ENCODE measurements at places on chromosomes 12 and 14. TPM values are rescaled to one million over a fixed set of nuclear protein-coding genes. Genes with fewer than 3 reads are reported as not detected.

The PTPRO gene
- not detected for polyA plus RNA-seq

- no peak for DNase-seq
These were observed 9.2 kb downstream of the SOS2 start for GRCh38 chr14:50222055-50222613.

The FOXM1 gene
- 84.2 TPM for polyA plus RNA-seq

The TTC9 gene
- polyA plus RNA-seq, result 1.3 TPM

The MYH6 gene
- not detected for polyA plus RNA-seq

GRCh38 chr14:87186737-87187136 is 806.2 kb downstream of the GALC start:
- DNase-seq, result no peak

The NPAS3 gene
- polyA plus RNA-seq, result not detected

GRCh38 chr14:68880581-68881105 is 87.8 kb upstream of the ZFP36L1 start:
- no peak for DNase-seq

GRCh38 chr14:94306047-94306978 is 13.2 kb upstream of the SERPINA10 start:
- DNase-seq, result no peak

DNA sequence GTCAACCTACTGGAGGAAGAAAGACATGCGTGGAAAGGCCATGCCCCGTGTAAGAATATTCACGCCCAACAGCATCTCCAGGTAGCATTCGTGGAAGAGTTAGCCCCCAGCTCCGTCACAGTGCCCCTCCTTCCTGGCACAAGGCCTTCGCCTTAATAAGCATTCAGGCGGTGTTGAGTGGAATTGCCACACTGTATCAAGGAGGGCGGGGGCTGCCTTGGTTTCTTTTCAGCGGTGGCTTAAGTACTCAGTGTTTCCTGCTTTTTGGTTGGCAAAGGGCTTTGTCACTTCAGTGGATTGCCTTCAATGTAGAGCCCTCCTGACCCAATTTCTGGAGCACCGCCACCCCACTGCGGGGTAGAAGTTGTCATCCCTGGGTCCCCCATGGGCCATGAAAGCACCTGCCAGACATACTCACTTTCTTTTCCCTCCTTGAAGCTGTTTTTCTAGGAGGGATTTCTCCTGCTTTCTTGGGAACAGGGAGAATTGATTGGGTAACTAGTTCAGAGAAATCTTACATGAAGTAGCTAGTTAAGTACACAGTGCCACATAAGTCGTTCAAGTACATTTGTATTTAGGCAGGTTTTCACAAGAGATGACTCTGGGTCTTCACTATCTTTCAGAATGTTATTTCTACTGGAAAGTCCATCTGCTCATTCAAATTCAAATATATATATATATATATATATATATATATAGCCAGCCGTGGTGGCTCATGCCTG is 65.5 kb upstream of the STON2 start:
- no peak for DNase-seq

GRCh38 chr14:82759656-82760055 is 1226.0 kb upstream of the SEL1L start:
- DNase-seq, result no peak

DNA sequence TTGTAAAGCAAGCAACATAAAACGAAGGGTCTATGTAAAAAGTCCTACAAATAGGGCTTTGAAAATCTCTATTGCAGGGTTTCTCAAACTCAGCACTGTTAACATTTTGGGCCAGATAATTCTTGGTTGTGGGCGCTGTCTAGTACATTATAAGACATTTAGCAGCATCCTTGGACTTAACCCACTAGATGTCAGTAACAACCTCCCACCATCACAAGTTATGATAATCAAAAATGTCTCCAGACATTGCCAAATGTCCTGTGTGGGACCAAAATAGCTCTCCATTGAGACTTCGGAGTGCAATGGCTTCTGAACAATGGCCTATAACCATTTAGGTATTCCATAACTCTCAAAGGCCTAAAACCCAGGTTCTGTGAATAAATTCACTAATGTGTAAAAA is 22.9 kb upstream of the DHRS7 start:
- no peak for DNase-seq

DNA sequence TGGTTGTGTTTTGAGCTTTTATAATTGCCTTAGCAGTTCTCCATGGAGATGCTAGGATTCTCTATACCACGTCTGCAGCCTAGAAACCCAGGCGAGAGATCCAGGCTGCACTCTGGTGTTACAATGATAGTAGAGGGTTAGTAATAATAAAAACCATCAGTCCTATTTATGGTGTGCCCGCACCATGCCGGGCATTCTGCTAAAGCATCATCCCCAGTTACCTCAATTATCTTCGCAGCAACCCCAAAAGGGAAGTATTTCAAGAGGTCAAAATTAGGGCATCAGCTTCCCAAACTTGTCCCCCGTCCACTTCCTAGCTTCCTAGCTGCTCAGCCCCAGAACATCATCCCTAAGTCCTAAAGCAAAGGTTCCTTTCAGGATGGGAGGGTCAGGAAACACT is 3.2 kb downstream of the SYNE3 start:
- no peak for DNase-seq

- DNase-seq, result no peak
These were observed 8.0 kb downstream of the PHB2 start for GRCh38 chr12:6962285-6963015.

DNA sequence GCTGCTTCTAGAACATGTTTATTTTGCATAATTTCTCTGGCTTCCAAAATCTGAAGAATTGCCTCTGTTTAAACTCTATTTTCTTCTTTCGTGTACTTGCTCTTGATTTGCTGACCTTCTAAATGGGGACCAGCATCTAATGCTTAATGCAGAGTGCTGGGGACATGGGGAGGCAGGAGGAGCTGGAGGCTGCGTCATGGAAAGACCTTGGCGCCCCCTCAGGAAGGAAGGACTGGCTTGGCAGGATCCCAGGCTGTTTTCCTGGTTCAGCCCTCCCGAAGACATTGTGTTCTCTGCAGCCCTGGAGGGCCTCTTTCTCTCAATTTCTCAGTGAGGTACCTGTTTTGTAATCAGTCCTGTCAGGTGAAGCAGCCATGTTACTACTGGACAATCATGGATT is 5.5 kb downstream of the PRKCH start:
- no peak for DNase-seq

The TAS2R9 gene
- not detected for polyA plus RNA-seq

The NANOG gene
- polyA plus RNA-seq, result not detected

DNA sequence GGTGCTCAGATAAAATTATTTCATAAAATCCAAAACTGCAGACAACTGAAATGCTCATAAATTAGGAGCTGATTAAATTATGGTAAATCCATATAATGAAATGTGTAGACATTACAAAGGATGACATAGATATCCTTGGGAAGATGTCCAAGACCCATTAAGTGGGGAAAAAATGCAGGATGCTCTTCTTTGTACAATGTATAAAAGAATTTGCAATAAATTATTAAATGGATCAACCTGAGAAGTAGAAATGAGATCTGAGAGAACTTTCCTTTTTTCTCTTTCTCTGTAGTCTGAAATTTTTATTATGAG is 336.4 kb upstream of the E2F7 start:
- DNase-seq, result no peak

GRCh38 chr12:110370732-110371231 is 32.7 kb downstream of the ANAPC7 start:
- no peak for DNase-seq

The HOXC4 gene
- polyA plus RNA-seq, result 2.8 TPM

GRCh38 chr12:96020314-96021003 is 14.9 kb downstream of the LTA4H start:
- no peak for DNase-seq

GRCh38 chr12:32987512-32987911 is 90.9 kb upstream of the PKP2 start:
- no peak for DNase-seq

DNA sequence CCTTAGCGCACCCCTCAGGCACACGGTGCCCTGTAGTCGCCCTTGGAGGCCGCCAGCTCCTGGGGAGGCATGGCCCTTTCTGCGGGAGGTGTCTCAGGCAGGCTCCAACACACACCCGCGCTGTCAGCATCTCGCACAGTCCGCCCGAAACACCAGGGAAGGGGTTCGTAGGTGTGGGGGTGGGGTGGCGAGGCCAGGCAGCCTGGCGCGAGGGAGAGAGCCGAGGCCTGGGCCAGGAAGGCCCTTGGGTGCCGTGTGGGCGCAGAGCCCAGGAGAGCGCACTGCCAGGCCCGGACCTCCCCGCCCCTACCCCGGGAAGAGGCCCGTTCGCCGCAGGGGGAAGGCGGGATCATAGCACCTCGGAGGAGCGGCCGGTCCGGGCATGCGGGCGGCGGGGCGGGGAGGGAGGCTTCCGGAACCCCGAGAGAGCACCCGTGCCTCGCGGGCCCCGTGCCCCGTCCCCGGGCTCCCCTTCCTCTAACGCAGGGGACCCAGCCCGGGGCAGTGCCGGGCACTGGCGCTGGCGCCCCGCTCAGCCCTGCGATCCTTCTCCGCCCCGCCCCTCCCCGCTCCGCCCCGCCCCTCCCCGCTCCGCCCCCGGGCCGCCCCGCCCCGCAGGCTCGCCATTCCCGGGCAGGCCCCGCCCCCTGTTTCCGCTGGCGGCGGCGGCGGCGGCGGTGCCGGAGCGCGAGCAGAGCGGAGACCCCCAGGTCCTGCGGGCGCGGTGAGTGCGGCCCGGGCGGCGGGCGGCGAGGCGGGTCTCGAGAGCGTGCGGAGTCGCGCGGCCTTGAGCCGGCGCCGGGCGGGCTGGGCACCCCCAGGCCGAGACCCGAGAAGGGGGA is at the start of gene TSPAN9:
Gene TSPAN9 (plus strand): TSS at position 650 of the 842 bp plus-strand sequence. CDS start 123,815 bp downstream, outside the sequence.
- DNase-seq, result peak; percentile 83

- no peak for DNase-seq
These were observed 70.7 kb downstream of the BORCS5 start for GRCh38 chr12:12427568-12427967.

The KLHDC1 gene
- 1.2 TPM for polyA plus RNA-seq

DNA sequence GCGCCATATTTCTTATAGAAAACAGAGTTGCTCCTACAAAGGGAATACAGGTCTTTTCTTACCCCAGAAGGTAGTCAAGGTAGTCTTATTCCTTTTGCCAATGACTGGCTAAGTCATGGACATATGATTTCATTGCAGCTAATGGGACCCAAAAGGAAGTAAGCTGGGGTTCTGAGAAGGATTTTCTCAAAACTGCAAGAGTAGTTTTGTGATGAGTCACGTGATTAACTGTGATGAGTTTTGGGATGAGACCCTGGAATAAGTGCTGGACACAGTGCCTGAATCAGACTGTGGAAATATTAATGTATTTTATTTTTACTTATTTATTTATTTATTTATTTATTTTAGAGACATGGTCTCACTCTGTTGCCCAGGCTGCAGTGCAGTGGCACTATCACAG is 13.4 kb upstream of the NIN start:
- DNase-seq, result no peak

DNA sequence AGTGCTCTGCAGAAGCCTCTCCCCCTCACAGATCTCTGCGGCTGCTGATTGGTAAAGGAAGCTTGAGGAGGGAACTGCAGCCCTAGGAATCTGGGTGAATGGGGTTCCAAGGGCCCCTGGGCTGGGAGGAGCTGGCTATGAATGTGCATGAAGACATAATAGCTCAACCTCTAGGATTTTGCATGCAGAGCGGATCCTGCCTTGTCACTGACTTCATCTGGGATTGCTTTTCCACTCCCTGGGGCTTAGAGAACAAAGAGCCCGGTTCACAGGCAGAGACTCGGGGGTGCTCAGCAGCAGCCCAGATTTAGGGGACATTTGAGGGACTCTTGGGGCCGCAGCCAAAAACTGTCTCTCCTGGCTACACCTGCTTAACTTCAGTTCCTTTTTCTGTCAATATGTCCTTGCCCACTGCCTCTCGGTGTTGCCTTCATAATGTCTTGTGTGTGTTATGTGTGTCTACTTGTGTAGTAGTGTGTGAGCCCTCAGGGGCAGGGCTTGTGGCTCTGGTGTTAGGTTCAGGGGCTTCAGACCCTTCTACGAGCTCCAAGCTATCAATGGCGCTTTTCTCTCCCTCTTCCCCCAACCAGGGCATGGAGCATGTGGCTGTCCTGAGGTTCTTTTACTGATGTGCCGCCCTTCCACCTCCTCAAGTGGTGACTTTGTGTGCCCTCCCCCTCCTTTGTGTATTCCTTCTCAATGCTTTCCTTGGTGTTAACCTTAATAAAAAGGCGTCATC is 1.9 kb downstream of the CCDC184 start:
- no peak for DNase-seq

GRCh38 chr12:106644335-106645073 is 61.7 kb downstream of the RFX4 start:
- no peak for DNase-seq

The ABCD2 gene
- not detected for polyA plus RNA-seq

DNA sequence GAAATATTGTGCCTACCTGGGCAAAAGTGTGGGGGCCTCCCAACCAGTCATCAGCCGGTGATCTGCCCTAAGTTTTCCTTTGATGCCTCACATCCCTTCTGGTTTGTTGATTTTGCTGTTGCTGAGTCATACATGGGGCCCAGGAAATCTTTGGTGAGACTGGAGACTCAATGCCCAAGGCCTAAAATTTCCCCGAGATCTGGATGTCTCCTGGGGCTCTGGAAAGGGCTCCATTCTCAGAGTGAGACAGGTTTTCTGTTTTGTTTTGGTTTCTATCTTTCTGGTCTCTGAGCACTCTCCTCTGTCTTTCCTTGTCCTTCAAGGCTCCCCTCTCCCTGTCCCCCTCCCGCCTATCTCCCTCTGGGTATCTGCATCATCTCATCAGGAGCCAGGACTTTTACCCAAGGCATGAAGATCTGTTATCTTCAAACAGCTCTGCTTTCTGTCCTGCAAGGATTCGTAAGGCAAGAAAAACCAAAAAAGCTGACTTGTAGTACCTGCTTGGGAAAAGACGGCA is 152.8 kb upstream of the MAX start:
- DNase-seq, result peak; percentile 79

The PLEKHG7 gene
- not detected for polyA plus RNA-seq

DNA sequence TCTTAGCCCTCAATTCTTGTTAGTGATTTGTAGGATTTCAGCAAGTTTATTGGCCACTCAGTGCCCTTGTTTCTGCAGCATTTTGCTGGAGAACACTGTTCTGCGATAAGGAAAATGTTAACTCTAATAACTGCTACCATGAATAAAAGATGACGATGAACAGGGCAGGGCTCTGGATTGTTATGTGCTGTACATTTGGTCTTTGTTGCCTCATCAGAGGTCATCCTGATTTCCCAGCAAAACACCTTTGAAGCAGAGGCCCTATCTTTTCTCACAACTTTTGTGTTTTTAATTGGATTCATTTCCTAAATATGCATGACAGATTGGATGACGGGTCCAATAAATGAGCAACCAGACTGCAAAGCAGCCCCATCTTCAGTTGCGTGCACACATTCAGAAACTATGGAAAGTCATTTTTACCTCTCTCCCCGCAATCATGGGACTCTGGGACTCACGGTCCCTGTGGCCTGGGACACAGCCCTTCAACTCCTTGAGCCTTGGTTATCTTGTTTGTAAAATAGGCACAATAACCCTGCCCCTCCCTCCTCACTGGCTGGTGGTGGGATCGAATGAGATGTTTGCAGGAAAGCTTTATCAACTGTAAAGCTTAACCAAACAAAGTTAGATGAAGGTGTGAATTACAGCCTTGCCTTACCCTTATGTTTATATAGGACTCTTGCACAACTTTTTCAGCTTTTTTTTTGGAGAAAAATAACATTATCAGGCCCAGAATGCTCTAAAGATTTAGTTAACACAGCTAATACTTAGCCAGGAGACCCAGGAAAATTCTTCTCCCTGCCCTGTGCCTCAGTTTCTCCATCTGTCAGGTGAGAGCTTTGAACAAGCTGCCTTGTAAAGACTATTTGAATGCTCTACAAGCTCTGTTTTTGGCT is 45.4 kb downstream of the RPH3A start:
- DNase-seq, result no peak

The CSAD gene
- polyA plus RNA-seq, result 16.4 TPM

GRCh38 chr12:88419794-88420193 is 160.5 kb downstream of the KITLG start:
- DNase-seq, result no peak
